ENCODE measurements at places on chromosomes 7 and 10. TPM values are rescaled to one million over a fixed set of nuclear protein-coding genes. Genes with fewer than 3 reads are reported as not detected.

GRCh38 chr7:1268866-1269265, 36.2 kb downstream of the UNCX start:
- DNase-seq = no peak
- no peaks in the 10 kb centered on the region for H3K4me1 ChIP-seq
- H3K36me3 ChIP-seq = no peaks in the 10 kb centered on the region

- H3K4me1 ChIP-seq = no peaks in the 10 kb centered on the region
- H3K36me3 ChIP-seq = no peaks in the 10 kb centered on the region
- H3K4me3 ChIP-seq = no peak overlapping the region
- H3K27me3 ChIP-seq = no peaks in the 10 kb centered on the region
- no peak overlapping the region for H3K27ac ChIP-seq
Measured at GRCh38 chr7:46360296-46360695, 439.2 kb upstream of the IGFBP3 start.

DNA sequence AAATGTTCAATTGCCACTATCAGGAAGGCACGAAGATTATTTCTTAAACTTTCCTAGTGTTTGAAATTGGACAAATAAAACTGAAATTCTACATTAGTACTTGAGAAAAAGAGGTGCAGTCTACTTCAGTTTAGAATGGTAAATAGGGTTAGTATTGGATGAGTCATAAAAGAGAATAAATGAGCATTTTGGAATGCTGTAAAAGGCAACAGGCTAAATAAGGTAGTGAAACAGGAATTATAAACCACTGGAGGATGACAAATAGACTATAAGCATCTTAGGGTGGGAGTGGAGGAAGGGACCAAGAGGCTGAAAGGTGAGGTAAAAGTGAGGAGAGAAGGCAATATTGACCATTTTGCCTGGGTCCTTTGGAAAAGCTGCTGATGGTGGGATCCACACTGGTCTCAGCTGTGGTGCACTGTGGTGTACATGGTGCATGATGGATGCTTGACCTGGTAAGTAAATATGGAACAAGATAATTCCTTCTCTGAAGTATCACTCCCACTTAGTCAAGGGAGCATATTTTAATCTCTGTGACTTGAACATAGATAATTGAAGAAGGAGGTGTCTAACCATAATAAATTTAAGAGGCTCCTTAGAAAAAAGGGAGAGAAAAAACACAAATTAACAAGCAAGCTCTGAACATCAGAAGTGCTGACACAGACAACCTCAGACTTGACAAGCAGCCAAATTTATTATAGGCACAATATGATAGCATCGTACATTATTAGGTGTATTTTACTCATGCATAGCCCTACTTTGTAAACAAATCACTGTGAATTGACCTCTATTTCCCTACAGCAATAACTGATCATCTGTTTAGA, 76.4 kb upstream of the SCIN start:
- H3K4me1 ChIP-seq = no peaks in the 10 kb centered on the region
- H3K27ac ChIP-seq = no peak overlapping the region

DNA sequence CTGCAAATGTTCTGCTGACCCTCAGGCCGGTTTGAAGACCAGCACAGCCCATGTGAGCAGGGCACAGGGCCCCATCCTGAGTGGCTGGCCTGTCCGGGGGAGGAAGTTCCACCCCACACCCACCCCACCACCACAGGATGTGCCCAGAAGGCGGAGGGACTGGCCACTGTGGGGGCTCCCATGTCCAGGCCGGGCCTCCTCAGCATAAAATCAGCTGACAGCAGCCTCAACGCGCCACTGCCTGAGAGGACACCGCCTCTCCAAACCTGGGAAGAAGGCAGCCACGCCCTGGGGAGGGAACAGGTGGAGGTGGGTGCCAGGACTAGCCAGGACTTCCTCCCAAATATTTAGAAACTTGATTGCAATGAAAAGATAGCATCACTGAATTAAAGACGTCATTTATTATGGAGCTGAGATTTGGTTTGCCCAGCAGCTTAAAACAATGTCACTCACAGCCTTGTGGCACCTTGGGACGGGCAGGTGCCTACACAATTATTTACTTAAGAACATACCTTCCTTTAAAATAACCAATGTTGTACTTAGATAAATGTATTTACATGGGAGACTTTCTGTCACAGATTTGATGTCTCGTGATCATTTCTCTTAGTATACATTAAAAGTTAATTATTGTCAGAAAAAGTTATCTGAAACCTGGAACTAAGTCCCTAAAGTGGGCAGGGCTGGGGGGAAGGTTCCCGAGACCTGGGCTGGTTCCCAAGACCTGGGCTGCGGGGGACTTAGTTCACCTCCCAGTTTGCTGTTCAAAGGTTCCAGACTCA, 27.3 kb upstream of the FAM20C start:
- no peak overlapping the region for H3K27ac ChIP-seq
- no peaks in the 10 kb centered on the region for H3K36me3 ChIP-seq
- DNase-seq = no peak
- H3K27me3 ChIP-seq = peaks cover 82% of the 10 kb centered on the region

DNA sequence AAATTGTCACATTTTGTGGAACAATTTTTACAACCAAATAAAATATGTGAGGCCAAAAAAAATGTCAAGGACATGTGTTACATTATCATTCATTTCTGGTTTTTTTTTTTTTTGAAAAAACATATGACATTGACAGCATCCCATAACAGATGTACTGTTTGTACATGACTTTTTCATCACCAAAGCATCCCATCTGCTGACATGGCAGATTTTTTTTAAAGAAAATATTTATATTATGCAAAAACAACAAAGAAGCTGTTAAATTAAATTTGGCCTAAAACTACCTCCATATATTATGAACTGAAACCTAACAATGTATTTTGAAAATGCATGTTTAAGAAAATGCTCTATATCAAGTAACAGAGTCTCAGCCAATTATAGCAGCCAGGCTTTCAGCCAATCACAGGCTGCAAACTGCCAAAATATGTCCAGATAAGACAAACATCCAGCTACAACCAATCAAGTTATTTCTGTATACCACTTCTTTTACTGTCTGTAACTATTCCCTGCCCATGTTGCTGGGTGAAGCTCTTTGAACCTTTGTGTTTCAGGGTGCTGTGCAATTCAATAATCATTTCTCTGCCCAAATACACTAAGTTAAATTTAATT, 1111.8 kb downstream of the GRM8 start:
- H3K27ac ChIP-seq = no peak overlapping the region
- H3K36me3 ChIP-seq = no peaks in the 10 kb centered on the region
- no peaks in the 10 kb centered on the region for H3K27me3 ChIP-seq

- H3K27me3 ChIP-seq = no peaks in the 10 kb centered on the region
- peaks cover 47% of the 10 kb centered on the region for H3K4me1 ChIP-seq
- no peaks in the 10 kb centered on the region for H3K36me3 ChIP-seq
- peak overlapping the region; percentile 97 for H3K27ac ChIP-seq
- peak overlapping the region; percentile 38 for H3K4me3 ChIP-seq
Measured at GRCh38 chr10:93468461-93469213, 13.5 kb downstream of the MYOF start.

- no peak for DNase-seq
- no peak overlapping the region for H3K4me3 ChIP-seq
- H3K27ac ChIP-seq = no peak overlapping the region
- H3K36me3 ChIP-seq = no peaks in the 10 kb centered on the region
- no peaks in the 10 kb centered on the region for H3K27me3 ChIP-seq
Measured at GRCh38 chr10:121324678-121325213, 273.5 kb downstream of the FGFR2 start.

DNA sequence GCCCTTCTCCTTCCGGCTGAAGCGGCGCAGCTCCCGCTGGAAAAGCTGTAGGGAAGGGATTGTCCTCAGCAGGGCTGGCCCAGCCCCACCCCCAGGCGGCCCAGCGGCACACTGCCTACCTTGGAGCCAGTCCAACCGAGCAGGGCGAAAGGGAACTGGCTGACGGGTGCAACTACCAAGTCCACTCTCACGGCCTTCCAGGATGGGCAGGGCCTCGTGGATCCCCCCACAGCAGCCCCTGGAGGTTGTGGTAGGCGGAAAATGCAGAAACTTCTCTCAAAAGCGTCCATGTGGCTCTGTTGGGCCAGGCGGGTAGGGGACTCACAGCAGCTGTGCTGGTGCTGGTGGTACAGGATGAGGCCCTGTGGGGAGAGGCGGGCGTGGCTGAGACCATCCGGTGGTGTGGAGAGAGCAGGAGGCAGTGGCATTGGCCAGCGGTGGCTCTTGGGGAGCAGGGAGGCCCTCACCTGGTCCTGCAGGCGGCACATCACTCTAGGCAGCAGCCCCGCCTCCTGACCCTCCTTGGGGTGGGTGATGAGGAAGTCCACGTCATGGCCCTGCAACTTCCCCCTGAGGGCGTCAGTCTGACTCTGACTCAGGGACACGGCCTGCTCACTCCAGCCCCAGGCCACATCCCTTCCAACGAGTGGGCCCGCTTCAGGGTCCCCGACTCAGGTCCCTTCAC, 8.4 kb upstream of the PGAM2 start:
- peaks cover 47% of the 10 kb centered on the region for H3K4me1 ChIP-seq
- H3K4me3 ChIP-seq = peak overlapping the region; percentile 30
- no peaks in the 10 kb centered on the region for H3K27me3 ChIP-seq

The CXCL12 gene
- total RNA-seq = not detected

The CPN1 gene
- total RNA-seq = not detected

The LIPM gene
- total RNA-seq = not detected
